ENCODE measurements at places on chromosomes 6 and 20. TPM values are rescaled to one million over a fixed set of nuclear protein-coding genes. Genes with fewer than 3 reads are reported as not detected.
A peak's percentile ranks its signal among the peaks of the same experiment; 100 is the strongest.

The SPATA2 gene
- 2.8 TPM for total RNA-seq

The SLA2 gene
- total RNA-seq = 0.55 TPM

- no peaks in the 10 kb centered on the region for H3K4me1 ChIP-seq
- H3K27me3 ChIP-seq = no peaks in the 10 kb centered on the region
- H3K4me3 ChIP-seq = no peak overlapping the region
- H3K27ac ChIP-seq = no peak overlapping the region
- no peak for DNase-seq
These were observed 727.6 kb downstream of the PTPRT start for GRCh38 chr20:42461965-42462593.

DNA sequence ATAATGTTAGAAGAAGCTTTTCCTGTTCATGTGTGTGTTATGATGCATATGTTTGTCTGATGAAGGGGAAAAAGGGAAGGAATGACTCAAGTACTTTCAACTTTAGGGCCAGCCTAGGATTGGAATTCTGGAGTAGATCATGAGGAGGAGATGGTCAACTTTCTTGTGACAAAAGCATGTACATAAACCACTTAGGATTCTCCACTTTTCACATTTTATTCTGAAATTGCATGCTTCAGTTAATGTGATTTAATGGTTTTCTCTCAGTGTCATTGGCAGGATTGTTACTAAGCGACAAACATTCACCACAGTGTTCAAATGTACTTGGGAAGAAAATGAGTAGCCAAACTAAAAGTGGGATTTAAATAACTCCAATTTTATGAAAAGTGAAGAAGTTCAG is 80.1 kb downstream of the UTRN start:
- no peak overlapping the region for H3K4me3 ChIP-seq
- H3K4me1 ChIP-seq = no peaks in the 10 kb centered on the region
- DNase-seq = no peak

GRCh38 chr6:21109391-21110178 is 484.0 kb upstream of the SOX4 start:
- no peaks in the 10 kb centered on the region for H3K27me3 ChIP-seq
- H3K27ac ChIP-seq = no peak overlapping the region
- no peak for DNase-seq
- no peak overlapping the region for H3K4me3 ChIP-seq
- peaks cover 10% of the 10 kb centered on the region for H3K4me1 ChIP-seq

DNA sequence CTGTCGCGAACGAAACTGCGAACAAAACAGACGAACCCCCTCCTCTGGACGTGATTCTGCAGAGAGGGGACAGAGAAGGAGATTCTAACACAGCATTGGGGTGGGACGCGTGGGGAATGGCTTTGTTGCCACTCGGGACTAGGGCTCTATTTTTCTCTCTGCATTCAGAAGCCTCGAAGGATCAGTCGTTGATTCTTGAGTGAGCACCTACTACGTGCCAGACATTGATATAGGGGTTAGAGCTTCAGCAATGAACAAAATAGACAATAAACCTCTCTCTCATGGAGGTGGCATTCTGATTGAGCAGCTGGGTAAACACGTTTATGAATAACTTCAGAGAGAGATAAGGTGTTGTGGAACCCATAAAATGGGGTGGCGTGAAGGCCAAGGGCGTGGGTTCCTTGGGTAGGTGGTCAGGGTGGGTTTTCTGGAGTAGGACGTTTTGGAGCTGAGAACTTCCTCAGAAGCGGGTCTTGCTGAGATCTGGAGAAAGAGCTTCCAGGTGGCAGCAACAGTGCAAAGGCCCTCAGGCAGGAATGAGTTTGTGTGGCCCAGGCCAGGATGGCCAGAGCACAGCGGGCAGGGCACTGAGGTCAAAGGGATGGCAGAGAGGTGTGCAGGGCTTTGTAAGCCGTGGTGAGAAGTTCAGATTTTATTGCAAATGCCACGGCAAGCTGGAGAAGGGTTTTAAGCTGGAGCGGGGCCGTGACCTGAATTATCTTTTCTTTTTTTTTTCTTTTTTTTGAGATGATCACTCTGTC is 884 bp downstream of the SLC2A10 start:
- no peak for DNase-seq
- H3K27ac ChIP-seq = peak overlapping the region; percentile 80
- peaks cover 21% of the 10 kb centered on the region for H3K4me1 ChIP-seq
- H3K36me3 ChIP-seq = no peaks in the 10 kb centered on the region
- H3K27me3 ChIP-seq = no peaks in the 10 kb centered on the region

DNA sequence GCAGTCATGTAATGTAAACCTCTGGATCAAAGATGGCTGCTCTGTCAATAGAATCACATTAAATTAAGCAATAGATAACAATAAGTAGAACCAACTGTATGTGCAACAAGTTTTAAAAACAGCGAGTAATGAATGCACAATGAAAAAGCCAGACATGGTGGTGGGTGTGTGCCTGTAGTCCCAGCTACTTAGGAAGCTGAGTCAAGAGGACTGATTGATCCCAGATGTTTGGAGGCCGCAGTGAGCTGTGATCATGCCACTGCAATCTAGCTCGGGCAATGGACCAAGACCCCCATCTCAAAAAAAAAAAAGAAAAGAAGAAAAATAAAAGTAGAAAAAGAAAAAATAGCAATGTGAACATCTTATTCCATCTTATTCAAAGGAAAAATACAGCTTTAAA is 558.7 kb upstream of the MMS22L start:
- no peak for DNase-seq
- H3K36me3 ChIP-seq = no peaks in the 10 kb centered on the region
- H3K27me3 ChIP-seq = no peaks in the 10 kb centered on the region
- H3K4me1 ChIP-seq = no peaks in the 10 kb centered on the region

- no peak overlapping the region for H3K27ac ChIP-seq
- DNase-seq = peak; percentile 26
- no peaks in the 10 kb centered on the region for H3K4me1 ChIP-seq
- H3K36me3 ChIP-seq = no peaks in the 10 kb centered on the region
These were observed 30.5 kb upstream of the DLGAP4 start for GRCh38 chr20:36275441-36276189.
